Activated CD4-positive, alpha-beta T cell treated with anti-CD3 and anti-CD28 coated beads, Interleukin-2, amount 50 U/mL, for 16 hours (primary cell): ENCODE measurements at places on chromosomes 6 and 20.

DNA sequence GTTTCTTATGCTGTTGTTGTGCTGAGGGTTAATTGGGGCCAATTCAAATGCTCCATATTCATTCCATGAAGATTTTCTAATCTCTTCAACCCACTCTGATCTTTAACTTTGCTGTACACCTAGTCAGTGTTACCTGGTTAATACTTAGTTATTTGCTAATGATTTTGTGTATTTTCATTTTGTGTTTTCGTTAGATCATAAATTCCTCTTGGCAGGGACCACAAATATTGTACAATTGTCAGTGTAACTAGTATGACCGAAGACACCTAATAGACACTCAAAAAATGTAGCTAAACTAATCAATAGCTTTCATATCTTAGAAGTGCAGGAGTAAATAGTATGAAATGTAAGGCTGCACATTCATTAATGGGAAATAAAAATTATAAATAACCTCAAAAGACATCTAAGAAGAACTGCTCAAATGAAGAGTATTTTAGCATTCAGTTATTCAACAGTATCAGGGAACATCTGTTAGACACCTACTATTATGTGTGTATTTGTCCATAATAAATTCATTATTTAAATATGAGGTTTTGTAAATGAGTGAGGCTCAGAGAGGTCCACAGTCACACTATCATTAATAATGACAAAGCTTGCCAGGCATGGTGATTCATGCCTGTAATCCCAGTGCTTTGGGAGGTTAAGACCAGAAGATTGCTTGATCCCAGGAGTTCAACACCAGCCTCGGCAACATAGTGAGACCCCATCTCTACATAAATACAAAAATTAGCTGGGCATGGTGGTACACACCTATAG is 13.4 kb upstream of the HSF2 start:
- no peak for DNase-seq

GRCh38 chr6:91716361-91716760 is 1129.5 kb upstream of the MAP3K7 start:
- no peak for DNase-seq

DNA sequence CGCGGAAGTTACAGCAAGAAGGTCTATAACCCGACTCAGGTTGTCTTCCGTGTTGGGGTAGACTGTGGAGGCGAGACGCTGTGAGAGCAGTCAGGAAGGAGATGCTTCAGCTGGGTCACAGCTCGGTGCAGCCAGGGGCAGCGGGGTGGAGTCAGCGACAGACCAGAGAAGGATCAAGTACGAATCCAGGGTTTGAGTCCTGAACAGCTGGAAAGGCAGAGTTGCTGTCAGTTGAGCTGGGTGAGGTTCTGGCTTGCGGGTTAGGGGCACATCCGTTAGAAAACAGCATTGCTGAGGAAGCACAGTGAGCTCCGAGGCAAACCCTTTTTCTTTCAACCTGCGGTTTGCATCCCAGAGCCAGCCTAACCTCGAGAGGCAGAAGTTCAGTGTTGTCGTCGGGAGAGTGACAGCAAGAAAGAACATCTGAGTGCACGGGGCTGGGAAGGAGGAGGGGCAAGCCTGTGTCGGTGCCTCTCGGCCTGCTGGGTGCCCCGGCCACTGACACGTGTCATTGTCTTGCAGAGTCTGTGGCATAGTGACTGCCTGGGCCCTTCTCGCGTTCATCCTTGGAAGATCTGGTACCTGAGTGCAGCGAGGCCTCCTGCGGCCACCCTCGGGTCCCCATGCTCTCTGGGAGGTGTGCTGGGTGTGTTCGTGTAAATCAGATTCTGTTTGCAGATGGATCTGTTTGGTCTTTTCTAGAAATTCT is 20.0 kb downstream of the PNLDC1 start:
- peak; percentile 42 for DNase-seq

DNA sequence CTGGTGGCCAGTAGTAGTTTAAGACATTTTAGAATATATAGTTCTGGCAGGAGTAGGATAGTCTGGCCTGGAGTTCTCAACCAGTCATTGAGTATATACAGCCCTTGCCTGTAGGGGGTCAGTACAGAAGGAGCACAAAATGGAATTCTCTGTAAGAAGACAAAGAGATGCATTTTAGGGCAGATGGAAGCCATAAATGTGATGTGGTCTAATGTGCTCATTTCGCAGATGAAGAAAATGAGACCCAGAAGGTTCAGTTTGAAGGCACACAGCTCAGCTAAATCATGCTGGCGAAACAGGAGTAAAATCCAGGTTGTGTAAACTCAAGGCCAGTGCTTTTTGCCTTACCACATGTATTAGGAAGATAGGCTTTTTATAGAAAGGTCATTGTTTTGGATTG is 29.6 kb downstream of the QKI start:
- no peak for DNase-seq

- DNase-seq = no peak
These were observed 207.0 kb downstream of the THBS2 start for GRCh38 chr6:169046483-169047192.

- DNase-seq = no peak
These were observed 379.7 kb downstream of the BMP2 start for GRCh38 chr20:7147220-7147601.

- no peak for DNase-seq
These were observed 57.4 kb downstream of the SYTL3 start for GRCh38 chr6:158707120-158707820.

- DNase-seq = peak; percentile 58
These were observed 50.4 kb downstream of the NOL4L start for GRCh38 chr20:32534661-32535240.

DNA sequence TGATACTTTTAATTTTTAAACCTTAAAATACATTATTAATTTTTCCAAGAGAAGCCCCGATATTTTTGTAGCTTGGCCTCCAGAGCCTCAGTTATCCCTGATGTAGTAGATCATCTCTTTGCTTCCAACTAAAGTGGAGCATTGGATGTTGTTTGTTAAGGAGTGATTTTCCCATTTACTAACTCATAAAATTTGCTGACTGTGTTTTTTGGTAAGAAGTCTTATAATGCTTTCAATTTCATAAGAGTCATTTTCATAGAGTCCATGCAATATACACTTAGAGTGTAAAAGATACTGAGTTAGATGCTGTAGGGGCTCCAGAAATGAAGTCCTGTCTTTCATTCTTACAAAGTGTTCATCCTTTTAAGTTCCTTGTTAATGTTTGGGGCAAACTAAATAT is 46.8 kb downstream of the CDKAL1 start:
- DNase-seq = no peak

DNA sequence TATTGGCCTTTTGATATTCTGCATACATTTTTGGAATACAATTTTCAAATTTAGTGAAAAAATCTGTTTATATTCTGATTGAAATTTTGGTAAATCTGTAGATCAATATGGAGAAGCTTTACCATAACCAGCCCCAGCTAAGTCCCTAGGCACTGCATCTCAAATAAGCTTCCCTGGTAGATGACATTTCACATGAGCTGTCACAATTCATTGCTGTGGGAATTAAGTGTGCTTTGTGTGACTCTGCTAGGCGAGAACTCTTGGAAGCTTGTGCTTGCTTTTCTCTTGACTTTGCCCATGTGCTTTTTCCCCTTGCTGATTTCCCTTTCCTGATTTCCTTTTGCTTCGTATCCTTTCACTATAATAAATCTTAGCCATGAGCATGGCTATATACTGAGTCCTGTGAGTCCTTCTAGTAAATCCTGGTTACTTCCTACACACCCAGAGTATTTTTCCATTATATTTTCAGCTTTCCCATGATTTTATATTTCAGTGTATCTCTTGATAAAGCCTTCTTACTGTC is 166.5 kb upstream of the MMS22L start:
- no peak for DNase-seq

DNA sequence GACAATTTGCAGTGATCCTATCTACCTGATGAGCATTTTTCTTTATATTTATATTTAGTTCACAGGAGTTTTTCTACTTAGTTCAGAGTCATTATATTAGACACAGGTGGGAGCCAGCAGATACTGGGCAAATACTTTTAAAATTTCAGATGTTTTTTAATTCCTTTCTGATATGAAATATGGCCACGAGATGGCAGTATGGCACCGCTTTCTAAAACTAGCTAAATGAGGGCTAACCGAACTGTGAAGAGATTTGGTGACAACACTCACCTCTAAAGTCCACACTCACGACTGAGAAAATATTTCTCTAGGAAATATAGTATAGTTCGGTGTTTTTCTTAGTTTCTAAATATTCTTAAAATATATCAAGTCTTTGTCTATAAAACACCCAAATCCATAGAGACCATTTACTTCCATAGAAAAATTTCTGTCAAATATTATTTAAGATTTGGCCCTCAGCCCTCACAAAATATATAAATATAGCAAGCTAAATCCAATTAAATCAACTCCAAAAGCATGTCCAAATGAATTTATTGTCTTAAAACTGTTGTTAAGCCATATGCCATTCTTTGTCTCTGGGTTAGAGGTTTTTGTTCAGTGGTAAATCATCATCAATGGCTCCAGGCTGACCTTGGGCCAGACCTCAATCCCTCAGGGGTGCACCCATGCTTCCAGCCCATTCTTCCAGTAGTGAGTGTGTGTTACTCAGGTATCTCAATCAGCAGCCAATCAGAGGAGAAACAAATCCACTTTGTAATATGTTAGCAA is 63.6 kb downstream of the HUS1B start:
- peak; percentile 74 for DNase-seq

GRCh38 chr6:72561629-72562028 is 60.2 kb upstream of the KCNQ5 start:
- DNase-seq = no peak

DNA sequence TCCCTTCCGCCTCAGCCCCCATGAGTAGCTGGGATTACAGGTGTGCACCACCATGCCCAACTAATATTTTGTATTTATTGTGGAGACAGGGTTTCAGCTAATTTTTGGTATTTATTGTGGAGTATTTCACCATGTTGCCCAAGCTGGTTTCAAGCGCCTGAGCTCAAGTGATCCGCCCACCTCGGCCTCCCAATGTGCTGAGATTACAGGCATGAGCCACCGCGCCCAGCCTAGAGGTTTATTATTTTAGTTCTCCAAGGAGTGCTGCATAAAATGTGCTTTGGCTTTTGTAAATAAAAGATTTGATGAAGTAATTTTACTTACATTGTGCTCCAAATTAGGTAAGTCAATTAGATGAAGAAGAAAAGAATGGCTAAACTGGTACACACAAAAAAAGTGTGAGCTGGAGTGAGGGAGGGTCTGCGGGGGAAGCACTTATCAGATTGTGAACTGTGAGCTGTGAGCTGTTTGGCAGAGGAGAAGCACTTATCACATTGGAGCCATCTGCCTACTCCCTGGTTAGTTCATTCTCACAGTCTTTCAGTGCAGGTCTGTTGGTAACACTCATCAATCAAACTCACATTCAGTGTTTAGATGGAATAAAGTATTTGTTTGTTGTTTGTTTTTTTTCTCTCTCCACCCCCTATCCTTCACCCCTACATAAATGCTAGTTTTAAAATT is 398.0 kb downstream of the EPHA7 start:
- no peak for DNase-seq

- no peak for DNase-seq
These were observed 22.9 kb downstream of the CYP21A2 start for GRCh38 chr6:32060966-32061655.

- DNase-seq = no peak
These were observed 18.2 kb downstream of the STMND1 start for GRCh38 chr6:17120019-17120418.

DNA sequence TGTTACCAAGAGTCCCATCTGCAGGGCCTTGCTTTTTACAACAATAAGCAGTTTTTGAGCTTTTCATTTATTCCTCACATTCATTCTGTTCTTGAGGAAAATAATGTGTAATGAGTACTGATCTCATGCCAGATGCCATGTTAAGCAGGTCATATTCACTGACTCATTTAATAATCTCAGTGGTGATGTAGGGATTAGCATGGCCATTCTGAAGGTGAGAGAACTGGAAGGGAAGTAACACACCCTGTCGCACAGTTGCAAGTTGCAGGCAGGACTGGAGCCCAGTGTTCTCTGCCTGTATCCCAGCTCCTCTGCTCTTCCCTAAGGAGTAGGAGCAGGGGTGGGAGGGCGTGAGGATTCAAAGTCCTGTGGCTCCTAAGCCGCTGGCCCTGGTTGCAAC is 5.6 kb downstream of the PCIF1 start:
- no peak for DNase-seq

- DNase-seq = no peak
These were observed 29.6 kb upstream of the EDN1 start for GRCh38 chr6:12260458-12261093.

DNA sequence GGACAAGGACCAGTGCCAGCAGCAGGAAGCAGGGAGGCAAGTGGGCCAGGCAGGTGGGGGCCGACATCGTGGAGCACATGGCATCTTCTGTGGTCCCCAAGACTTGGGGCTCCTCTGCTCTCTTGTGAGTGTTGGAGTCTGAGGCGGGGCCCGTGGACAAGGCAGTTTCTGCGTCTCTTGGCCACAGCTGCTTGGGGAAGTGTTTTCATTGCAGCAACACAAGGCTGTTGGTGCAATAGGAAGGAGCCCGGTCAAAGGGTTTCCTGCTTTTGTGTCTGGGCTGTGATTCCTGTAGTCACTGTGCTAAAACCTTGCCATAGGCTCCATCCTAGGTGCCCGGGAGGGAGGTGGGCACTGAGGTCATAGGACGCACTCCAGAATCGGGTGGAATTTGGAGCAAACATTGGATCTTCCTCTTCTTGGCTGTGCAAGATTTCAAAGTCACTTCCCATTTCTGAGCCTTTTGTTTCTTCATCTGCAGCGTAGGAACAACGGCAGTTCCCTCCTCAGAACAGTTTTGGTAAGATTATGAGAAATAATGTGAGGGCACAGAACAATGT is at the start of gene SIRPB2:
TSS of gene SIRPB2 (minus strand) at position 140 of the 560 bp plus-strand sequence. CDS start at position 79, 61 bp downstream.
- no peak for DNase-seq

GRCh38 chr20:8545212-8545611 is 413.1 kb downstream of the PLCB1 start:
- DNase-seq = no peak

- no peak for DNase-seq
These were observed 270.1 kb upstream of the PRND start for GRCh38 chr20:4451487-4452081.

- DNase-seq = no peak
These were observed 77.8 kb downstream of the BACH2 start for GRCh38 chr6:90218959-90219208.

DNA sequence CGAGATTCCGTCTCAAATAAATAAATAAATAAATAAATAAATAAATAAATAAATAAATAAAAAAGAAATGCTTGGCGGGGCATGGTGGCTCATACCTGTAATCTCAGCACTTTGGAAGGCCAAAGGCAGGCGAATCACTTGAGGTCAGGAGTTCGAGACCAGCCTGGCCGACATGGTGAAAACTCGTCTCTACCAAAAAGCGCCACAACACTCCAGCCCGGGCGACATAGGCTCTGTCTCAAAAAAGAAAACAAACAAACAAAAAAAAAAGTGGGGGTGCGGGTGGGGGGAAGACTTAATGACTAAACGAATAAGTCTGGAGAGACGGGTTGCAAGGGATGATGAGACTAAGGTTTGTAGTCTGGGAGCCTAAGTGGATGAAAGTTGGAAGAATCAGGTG is 170.7 kb downstream of the SLC16A10 start:
- no peak for DNase-seq

DNA sequence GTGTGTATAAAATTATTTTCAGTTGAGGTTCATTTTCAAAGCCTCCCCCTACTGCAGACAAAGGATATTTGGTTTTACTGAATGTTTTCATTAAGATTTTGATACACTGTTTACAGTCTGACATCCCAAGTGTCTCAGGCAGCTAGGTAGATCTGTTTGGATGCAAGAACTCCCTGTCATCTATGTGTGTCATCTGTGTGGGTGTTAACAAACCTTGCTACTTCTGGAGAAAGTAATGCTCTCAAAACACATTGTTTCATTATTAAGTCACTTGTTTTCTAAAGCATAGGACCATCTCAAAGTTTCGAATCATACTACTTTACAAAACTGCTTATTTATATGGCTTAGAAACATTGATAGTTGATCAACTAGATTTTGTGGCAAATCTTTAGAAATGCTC is 114.5 kb upstream of the TMEM170B start:
- DNase-seq = no peak
